Mammary epithelial cell (primary cell): ENCODE measurements at places on chromosomes 1 and 21.

DNA sequence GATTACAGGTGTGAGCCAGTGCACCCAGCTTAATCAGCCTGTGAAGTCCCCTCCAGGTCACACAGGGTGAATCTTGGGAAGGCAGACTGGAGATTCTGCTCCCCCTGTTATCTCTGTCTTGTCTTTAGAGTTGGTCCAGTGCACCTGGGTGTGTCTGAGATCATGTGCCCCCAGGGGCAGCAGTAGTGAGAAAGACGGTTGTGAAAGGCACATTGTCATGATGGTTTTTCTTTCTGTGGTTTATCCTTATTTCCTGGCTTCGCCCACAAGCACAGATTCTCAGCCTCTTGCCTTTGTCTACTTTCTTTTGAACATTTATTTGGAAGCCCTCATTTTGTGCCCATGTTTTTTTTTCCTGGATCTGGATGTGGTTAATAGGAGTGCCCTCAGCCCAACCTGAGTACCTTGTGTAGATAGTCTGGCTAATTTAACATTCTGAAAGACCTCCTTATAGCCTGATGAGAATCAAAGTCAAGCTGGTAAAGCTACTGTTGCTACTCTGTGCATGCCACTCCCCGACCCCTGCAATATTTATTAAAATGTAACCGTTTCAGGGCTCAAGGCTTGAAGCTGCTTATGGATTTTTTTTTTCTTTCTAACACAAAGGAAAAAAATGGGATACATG is 23.7 kb downstream of the UCK2 start:
- DNase-seq, result peak; percentile 92

DNA sequence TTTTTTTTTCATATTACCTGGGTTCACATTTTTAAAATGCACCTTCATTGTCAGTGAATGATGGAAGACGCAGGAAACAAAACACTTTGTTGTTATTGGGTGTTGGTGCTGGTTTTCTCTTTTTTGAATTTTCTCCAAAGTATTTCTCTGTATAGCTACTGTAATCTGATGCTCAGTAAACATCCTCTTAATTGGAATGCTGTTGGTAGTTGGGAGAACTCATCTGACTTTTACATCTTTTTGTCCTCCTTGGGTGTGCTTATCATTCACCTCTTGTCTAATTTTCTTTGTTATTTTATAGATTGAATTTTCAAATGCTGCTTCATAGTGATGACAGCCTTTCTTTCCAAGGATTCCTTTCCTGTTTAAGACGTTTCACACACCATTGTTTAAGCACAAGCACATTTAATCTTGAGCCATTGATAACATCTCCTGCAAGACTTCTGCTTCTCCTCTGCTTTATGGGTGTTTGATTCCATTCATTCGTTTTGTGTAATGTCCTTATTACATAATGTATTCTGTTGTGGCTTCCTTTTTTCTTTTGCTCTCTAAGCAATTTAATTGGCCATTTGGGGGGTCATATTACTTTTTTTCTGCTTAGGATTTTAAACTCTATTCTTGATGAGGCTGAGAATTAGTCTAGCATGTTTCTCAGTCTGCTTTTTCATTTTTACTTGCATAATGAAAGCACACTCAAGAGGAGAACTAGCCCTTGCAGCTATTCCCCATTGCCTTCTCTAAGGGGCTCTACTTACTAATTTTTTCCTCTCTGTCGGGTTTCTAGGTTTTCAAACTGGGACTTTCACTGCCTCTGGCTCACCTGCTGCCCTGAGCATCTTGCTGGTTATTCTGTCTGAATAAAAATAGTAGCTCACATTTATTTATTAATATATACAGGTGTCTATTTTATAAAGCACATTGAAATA is 42.0 kb upstream of the CD34 start:
- DNase-seq, result no peak

DNA sequence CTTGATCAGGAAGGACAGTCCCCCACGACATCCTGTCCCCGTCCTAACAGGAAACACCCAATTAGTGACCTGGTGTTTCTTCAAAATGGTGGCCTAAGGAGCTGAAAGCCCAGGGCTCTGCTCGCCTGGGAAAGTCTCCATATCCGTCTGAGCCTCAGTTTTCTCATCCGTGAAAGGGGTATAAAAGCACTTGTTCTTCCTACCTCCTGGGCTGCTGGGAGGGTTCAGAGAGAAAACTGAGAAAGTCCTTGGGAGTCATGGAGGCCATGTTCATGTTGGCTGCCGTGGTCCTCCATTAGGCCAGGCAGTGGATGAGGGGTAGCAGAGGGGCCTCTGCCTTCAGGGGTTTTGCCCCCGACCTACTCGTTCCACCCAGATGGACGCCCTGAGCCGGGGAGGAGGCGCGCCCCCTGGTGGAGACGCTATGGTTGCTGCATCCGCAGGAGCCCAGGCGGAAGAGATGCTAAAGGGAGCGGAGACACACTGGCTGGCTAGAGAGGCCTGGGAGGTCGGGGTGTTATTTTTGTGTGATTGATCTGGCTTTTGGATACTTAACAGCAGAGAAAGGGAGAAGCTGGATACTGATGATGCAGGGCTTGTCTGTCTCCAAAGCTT is 113.5 kb downstream of the PRDM2 start:
- DNase-seq, result no peak

DNA sequence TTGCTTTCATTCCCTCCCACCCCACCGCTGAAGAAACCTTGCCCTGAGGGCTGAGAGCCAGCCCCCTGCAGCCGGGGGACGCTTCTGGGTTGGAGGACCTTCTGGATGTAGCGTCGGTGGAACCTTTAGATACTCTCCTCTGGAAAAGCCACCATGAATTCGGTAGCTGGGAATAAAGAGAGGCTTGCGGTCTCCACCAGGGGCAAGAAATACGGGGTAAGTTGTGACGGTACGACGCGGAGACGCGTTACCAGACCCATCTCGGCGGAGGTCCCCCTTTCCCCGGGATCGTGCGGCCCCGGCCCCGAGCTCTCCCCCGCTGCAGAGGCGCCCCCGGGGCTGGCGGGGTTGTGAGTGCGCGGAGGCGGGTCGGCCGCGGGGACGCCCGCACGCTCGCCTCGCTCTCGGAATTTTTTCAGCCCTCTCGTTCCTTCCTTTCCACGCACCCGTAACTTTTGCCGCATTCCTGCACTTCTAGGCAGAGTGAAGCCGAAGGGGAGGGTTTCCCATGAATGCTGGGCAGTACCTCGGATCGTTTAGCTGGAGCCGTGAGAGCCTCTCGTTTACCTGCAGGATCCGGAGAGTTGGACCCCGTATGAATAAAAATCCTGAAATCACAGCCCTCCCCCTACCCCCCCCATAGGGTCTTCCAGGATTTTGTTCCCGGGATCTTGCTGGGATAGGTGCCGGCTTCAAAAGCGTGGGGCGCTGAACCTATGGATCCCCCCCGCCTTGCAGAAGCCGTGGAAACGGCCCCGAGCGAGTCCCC is 671 bp downstream of the KIF26B start:
- DNase-seq, result peak; percentile 29

DNA sequence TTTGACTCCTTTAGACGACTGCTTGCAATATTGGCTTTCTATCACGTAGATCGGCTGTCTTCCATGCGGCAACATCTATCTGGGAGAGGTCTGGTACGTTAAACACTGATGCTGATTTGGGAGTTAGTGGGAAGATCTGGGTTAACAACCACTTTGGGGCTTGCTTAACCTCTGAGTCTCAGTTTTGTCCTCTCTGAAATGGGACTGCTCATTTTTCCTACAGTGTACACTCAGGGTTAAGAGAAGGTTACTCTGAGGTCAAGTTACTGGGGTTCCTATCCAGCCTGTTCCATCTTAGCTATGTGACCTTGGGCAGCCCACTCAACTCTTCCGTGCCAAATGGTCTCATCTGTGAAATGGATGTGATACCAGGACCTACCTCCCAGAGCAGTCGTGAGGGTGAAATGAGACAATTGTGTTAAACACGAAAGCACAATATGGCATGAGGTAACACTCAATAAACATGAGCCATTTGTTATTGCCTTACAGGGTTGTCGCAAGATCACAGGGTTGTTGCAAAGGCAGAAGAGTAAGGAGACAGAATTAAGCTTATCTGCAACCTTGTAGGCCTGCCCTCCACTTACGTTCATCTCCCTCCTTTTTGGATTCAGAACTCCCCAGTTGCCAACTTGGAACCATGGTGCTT is 5.6 kb downstream of the ABCA4 start:
- DNase-seq, result no peak

- DNase-seq, result no peak
Observed at GRCh38 chr1:182965096-182965495, 12.1 kb upstream of the SHCBP1L start.
